Right renal pelvis (tissue), 4 donors: ENCODE measurements at places on chromosomes 5 and 9.
A peak's percentile ranks its signal among the peaks of the same experiment; 100 is the strongest.

DNA sequence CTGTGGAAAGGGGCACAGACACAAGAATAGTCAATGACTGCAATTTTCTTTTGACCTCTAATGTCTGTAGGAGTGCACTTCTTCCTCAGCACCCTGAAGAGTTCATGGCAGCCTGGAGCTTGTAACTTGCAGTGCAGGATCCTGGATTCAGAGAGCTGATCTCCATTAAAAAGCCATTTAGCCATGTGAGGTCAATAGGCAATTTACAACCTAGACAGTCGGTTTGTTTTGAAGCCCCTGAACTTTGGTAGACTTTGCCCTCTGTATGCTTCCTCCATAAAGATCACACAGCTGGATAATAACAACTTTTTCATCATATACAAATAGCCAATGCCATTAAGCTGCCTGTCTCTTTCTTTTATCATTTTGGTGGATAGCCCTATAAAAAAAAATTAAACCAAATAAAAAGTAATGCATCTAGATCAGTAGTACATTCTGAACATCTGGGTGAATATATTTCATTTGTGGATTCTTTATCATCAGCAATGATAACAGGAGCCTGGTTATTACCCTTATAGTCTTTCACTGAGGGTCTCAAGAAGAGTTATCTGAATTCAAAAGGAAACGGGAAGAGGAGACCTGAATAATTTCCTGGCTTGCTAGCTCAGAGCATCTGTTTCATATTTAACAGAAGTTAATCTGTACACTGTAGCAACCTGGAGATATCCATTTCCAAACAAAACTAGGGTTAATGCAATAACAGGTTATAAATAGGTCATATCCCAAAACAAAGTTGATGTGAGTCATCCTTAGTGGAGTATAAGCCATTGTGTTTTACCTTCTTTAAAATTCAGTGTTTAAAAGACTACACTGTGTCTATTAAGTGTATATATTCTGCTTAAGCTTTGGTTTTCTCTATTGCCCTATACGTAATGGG, 193.8 kb upstream of the ACTBL2 start:
- peak; percentile 36 for DNase-seq

DNA sequence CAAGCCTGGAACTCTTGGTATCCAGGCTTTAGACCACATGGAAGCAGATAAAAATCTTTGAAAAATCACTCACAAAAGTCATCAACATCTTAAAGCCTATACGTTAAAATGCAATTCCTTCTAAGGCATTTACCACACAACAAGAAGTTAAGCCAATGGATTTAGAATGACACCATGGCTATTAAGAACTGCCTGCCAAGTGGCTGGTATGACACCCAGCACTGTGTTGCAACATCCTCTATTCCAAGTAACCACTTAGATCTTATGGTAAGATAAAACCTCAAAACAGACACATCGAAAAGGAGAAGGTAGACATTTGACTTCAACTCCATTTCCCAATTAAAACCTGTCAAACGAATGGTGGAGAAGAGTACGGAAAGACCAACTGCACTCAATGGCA, 344.2 kb upstream of the SLC30A5 start:
- no peak for DNase-seq

DNA sequence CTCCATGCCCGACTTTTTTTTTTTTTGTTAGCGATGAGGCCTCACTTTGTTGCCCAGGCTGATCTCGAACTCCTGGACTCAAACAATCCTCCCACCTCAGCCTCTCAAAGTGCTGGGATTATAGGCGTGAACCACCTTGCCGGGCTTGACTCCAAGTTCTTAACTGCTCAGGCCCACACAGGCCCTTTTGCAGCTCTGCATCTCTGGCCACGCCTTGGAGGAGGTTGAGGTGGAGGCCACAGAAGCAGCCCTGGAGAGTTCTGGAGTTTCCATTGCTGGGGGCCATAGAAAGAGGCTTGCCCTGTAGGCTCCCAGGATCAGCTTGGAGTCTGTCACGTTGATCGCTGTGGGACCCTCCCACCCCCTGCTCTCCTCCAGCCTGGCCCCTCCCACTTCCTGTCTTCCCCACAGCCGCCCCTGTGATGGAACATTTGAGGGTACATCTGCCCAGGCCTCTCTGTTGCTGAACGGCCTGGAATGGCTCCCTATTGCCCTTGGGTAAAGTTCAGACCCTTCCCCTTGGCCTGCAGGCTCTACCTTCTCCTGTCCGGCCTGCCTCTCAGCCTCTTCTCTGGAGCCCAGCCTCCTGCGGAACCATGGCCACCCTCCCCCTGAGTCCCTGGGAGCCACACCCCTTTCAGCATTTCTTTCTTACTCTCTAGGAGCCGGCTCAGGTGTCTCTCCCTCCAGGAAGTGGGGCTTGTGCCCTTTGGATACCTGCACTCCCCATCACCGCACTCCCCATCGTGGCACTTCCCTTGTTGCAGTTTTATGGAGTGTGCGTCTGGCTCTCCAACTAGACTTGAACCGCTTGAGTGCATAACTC, 30.4 kb upstream of the IER5L start:
- no peak for DNase-seq

- DNase-seq: no peak
Observed at GRCh38 chr5:95076395-95077185, 208.3 kb downstream of the MCTP1 start.

DNA sequence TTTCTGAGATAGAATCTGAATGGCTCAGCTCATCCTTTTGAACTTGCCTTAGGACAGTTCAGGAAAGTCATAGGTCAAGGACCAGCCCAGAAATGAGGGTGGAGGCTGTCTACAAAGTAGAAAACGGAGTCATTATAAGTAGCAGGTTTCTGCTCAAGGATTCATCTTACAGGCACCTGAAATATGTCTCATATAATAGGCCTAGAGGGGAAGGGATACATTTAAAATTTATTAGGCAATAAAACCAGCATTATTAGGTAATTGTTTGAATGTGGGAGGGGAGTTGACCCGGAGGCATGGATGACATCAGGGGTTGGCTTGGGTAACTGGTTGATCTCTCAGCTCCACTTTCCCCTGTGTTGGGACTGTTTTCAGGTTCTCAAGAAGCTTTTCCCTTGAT, 11.9 kb upstream of the GALNT10 start:
- DNase-seq: no peak

DNA sequence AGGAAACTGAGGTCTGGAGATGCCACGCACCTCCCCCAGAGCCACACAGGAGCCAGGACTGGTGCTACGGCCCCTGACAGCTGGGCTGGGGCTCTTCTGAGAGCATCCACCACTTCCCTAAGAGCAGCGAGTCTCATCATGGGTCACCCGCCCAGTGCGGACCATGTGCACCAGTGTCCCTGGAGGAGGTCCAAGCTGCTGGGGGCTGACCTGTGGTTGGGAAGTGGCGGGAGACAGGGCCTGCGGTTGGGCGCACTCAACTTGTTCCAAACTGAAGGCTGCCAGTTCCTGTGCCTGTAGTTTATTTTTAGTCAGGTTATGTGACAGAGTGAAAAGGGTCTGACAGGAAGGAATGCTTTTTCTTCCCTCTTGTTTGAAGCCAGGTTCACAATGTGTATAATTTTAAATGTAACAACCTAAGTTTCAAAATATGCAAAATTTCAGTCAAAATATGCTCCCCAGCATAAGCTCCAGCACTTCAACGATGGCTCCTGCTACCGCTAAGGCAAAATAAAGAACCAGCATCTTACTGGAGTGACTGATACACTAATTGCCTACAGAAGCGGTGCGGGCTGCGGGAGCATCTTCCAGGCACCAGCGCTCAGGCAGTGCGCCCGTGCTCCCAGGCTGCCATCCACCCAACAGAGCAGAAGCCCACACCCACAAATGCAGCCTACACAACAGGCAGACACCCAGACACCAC, 14.8 kb downstream of the BARHL1 start:
- no peak for DNase-seq

GRCh38 chr5:61301341-61302199, 30.5 kb upstream of the ZSWIM6 start:
- DNase-seq: no peak

DNA sequence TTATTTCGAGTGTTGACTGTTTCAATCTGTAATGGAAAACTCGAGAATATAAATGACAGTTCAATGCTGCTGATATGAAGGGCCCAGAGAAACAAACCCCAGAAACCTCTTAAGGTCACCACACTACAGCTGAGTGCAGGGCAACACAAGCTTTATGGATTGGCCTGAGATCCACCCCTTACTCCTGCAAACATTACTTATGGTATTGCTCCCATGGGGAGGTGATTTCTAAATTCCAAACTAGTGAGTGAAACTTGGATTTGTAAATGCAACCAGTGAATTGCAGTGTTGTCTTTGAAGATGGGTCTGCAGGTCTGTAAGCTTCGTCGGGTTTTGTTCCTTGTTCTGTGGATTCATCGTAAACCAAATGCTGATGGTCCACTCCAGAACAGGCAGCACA, 85.4 kb downstream of the NTRK2 start:
- no peak for DNase-seq

DNA sequence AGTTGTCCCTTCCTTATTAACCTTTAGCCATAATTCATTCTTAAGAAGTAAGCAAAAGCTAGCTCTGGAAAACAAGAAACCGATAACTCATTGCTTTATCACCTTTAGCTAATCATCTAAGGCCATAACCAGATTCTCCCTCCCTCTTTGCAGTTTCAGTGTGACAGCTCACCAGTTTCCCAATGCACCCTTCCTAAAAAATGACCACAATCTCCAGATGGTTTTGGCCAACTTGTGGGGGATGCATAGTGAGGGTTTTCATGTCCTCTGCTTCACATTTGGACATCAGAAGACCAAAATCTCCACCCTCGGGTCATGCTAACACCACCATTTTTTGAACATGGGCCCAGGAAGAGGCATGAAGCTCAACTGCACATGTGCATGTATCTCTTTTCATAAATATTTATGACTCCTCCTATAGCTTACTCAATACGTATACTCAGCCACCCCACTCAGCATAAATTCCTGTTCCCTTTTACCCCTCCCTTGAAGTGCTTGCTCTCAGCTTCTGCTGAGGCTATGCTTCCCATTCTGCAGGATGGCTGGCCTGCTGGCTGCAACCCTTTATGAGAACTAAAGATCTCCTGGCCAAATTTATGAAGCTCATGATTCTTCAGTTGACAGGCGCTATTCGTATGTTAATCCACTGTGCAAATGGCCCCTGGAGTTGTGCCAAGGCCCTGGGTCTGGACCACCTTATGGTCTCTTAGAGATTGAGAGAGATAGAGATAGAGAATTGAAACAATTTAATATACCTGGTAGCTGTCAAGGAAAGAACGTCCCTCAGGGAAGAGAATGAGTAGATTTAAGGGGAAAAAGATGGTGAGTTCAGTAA, 14.8 kb downstream of the PPP3R2 start:
- no peak for DNase-seq

- DNase-seq: no peak
Observed at GRCh38 chr9:124254261-124254682, 3.5 kb upstream of the NEK6 start.

GRCh38 chr9:84781931-84782866, 112.7 kb downstream of the NTRK2 start:
- DNase-seq: no peak

DNA sequence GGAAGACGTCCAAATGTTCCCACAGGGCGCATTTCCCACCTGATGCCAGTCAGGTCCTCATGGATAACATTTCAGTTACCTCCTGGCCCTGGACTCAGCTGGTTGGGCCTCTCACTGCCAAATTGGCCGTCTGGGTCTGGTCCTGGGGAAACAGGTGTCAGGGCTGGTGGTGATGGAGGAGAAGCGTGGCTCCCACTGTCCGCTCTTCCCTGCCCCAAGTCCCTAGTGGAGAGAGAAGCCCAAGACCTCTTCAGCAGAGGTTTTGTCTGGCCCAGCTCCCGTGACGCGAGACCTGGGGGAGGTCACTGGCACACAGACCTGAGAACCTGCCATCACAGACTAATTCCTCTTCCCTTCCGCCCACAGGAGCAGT, 27.8 kb upstream of the PRDM12 start:
- no peak for DNase-seq

DNA sequence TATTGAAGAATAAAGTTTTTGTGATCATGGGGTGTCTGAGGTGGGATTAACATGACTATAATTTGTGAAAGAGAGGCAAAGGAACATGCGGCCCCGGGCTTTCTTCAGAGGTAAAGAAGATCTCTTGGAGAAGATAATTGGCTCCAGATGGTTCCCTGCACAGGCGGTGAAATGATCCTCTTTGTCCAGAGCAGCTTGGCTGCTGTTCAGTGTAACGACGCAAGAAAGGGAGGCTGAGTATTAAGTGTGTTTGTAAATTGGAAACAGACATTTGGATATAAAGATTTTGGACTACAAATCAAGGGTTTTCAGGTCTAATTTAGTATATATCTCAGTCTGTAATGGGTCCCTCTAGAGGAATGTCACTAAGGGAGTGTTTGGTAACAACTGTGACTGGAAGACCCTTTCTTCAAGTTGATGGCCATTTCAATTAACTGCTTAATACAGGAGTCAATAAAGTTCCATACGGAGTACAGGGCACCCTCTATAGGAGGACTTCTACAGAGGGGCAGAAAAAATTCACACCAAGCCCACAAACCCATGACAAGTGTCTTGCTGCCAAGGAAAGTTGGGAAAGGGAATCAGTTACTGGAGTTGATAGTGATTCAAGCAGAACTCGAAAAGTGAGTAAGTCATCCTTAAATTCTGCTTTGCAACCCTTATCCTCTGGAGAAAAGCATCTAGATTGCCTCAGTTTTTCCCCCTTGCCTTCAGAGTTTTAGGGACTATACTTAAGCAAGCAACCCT, 4.1 kb downstream of the EQTN start:
- DNase-seq: no peak

DNA sequence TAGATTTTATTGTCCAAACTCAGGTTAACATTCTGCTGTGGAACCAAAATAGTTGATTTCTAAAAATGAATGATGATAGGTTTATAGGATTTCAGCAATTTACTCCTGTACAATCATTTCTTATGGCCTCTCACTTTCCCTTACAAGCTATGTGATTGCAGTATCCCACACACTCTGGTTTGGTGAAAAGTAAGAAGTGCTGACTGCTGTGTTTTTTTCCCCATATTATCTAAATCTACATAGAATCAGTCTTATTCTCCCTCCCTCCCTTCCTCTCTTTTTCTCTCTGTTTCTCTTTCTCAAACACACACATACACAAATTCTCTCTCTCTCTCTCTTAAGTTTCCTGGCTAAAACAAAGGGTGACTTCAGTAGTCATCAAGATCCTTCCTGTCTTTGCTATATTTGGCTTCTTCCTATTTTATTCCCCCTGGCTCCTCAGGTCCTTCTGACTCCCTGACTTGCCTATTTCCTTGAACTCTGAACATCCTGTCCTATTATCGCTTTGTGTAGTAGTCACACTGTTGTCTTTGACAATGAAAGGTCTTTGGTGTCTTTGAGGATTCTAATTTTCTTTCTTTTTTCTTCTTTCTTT, 55.9 kb upstream of the HAPLN1 start:
- no peak for DNase-seq

DNA sequence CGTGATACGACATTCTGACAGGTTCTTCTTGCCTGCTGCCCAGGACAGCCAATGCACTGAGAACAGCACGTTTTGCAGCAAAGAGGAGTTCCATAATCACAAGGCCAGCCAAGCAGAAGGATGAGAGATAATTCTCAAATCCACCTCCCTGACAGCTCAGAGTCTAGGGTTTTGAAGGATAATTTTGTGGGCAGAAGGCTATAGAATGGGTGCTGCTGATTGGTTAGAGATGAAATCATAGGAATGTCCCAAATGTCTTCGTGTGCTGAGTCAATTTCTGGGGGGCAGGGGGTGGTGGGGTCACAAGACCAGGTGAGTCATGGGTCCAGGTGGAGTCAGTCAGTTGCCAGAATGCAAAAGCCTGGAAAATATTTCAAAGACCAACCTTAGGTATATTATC, 175.5 kb upstream of the SLC30A5 start:
- no peak for DNase-seq

- DNase-seq: no peak
Observed at GRCh38 chr5:72472031-72472430, 35.2 kb downstream of the ZNF366 start.
